ENCODE measurements at places on chromosomes 2 and 18. TPM values are rescaled to one million over a fixed set of nuclear protein-coding genes. Genes with fewer than 3 reads are reported as not detected.

- DNase-seq, result no peak
Measured at GRCh38 chr18:10893196-10893595, 256.2 kb downstream of the PIEZO2 start.

DNA sequence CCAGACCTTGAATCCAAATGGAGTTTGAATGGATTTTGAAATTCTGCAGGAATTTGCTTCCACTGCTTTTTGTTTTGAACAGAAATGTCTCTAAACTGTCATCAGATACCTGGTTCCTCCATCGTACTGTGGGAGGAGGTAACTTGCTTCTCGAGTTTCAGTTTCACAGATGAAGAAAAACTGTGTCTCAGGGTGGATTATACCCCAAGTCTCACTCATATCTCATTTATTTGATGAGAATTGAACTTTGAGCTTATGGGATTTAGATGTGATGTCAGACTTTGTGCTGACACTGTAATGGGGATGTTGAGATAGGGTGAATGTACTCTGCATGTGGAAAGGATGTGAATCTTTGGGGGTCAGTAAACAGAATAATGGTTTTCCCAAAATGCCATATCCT lies 107.5 kb downstream of the GORASP2 start:
- DNase-seq, result no peak

GRCh38 chr2:168167511-168168263 lies 79.7 kb downstream of the STK39 start:
- no peak for DNase-seq

- no peak for DNase-seq
Measured at GRCh38 chr18:396556-396955, 103.9 kb downstream of the COLEC12 start.

- no peak for DNase-seq
Measured at GRCh38 chr2:189369566-189369965, 71.7 kb upstream of the WDR75 start.

Gene SERPINB7
- not detected for total RNA-seq

Gene LDLRAD4
- 18.9 TPM for total RNA-seq

Gene GALNT13
- 0.81 TPM for total RNA-seq

Gene GDF7
- 0.71 TPM for total RNA-seq

All from sigmoid colon (tissue), 7 donors.